ENCODE measurements at places on chromosomes 7 and 10.
A peak's percentile ranks its signal among the peaks of the same experiment; 100 is the strongest.

DNA sequence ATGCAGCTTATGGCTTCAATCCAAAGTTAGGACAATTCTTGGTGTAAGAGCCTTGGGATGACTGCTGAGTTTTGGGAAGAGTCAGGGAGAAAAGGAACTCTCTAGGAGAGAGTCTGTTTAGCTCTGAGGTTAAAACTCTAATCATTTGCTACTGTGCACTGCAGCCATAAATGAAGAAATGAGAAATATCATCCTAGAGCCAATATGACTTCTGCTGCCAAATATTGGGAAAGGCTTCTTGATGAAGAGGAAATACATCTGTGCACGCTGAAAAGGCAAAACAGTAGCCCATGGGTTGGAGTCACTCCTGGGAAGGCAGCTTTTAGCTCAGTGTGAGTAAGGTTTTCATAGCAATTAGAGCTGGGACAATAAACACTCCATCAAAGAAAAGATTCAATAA, 308.8 kb downstream of the SFMBT2 start:
- DNase-seq, result no peak

- no peak for DNase-seq
Observed at GRCh38 chr7:154869436-154869835, 133.5 kb downstream of the PAXIP1 start.

GRCh38 chr7:98779800-98780587, 89.8 kb downstream of the TMEM130 start:
- no peak for DNase-seq

GRCh38 chr10:63553031-63553430, 31.8 kb downstream of the REEP3 start:
- no peak for DNase-seq

DNA sequence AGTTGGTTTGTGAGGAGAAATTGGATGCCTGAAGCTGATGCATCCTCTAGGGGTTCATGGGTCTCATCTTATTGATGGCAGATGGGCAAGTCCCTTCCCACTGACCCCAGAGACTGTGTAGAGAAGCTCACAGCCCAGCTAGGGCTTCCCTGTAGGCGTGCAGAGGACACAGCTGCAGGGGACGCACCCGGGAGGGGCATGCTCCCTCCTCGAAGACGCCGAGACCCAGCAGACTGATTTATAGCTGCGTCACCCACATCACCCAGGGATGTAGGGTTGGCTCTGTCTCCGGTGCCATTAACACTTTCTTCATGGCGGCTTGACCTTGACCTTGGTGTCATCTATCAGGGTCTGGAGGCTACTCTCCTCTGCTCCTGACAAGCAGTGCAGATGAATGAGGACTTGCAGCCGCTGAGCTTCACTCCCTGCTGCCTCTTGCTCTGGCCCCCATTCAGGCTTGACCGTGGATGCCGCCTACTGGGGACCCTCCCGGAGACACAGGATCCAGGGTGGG, 549.7 kb downstream of the TCERG1L start:
- DNase-seq, result no peak

GRCh38 chr10:112904000-112904399, 46.0 kb upstream of the TCF7L2 start:
- no peak for DNase-seq

DNA sequence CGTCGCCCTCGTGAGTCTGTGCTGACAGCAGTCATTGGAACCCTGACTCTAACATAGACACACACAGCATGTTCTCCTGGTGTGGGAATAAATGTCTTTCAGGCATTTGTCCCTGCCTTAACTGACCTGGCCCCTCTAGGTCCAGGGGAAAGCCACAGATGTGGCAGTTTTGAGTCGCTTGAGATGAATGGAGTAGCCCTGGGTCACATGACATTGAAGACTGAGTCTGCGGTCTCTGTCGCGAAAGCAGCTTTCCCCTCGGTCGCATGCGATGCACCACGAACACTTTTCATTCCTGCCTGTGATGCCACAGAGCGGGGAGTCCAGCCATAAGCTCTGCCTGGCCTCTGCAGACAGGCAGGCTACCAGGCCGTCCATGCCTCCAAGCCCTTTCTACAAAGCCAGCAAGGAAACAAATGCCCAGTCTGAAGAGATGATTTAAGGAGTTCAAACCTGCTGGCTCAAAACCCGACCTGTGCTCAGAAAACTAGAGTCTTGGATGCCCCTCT, 172.3 kb downstream of the WDR37 start:
- DNase-seq, result no peak

DNA sequence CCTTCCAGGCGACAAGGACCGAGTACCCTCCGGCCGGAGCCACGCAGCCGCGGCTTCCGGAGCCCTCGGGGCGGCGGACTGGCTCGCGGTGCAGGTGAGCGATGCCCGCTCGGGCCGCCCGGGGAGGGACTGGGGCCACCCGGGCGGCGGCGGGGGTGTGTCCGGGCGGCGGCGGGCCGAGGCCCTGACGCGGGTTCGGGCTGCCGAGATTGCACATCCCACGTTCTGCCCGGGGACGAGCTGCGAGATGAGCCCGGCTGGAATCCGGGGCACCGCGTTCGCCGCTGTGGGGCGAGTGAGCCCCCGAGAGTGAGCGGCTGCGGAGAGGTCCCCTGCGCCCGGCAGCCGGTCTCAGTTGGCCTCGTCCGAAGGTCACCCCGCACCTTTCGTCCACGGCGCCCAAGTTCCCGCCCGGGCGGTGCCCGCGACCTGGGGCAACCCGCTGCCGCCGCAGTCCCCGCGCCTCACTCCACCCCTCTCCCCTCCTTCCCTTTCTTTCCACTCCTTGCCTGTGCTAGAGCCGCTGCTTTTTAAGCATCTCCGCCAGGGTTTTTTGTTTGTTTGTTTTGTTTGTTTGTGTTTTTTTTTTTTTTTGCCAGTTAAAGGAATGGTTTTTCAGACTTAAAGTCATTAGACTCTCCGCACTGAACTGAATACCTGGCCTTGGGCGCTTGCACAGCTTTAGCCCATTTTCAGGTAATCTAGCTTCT, 515 bp downstream of the RALA start:
- DNase-seq, result no peak

DNA sequence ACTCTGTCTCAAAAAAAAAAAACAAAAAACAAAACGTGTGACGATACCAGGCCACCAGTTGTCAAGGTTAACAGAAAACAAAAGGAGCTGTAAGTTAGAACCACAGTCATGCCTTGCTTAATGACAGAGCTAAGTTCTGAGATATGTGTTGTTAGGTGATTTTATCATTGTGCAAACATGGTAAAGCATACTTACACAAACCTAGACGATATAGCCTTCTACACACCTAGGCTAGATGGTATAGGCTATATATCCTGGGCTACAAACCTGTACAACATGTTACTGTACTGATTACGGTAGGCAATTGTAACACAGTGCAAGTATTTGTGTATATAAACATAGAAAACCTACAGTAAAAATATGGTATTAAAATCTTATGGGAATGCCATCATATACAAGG, 564.2 kb downstream of the HTR7 start:
- no peak for DNase-seq

DNA sequence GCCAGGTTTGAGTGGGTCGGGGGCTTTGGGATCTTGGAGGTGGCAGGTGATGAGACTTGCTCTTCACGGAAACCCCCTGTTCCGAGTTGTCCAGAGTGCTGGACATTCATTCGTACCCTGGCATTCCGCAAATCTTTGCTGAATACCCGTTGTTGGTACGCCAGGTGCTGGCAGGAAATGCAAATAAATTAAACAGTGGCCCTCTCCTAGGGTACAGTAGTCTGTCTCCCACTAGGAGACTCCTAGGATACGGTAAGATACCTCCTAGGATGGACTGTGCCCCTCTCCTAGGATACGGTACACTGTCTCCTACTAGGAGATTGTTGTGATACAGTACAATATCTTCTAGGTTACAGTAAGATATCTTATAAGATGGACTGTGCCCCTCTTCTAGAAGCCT, 544 bp downstream of the SEC23IP start:
- no peak for DNase-seq

- DNase-seq, result no peak
Observed at GRCh38 chr7:83608716-83609115, 40.2 kb downstream of the SEMA3E start.

GRCh38 chr10:61791216-61791615, 110.3 kb upstream of the ARID5B start:
- no peak for DNase-seq

GRCh38 chr10:131788386-131788785, 112.4 kb upstream of the PPP2R2D start:
- no peak for DNase-seq

DNA sequence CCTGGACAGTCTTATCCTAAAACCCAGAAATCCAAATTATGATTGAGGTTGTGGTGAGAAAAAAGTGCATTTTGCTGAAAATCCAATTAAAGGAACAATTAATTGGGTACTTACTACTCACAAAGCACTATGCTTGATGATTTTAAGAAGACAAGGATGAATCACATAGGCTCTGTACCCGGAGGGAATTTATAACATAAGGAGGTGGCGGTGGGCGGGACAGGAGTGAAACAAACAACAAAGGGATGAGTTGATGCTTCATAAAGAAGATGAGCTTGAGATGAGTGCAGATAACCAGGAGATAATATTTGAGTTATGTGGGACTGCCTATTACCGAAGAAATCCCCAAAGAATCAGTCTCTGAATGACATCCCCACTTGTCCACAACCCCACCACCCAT, 171.1 kb upstream of the FZD8 start:
- DNase-seq, result no peak

DNA sequence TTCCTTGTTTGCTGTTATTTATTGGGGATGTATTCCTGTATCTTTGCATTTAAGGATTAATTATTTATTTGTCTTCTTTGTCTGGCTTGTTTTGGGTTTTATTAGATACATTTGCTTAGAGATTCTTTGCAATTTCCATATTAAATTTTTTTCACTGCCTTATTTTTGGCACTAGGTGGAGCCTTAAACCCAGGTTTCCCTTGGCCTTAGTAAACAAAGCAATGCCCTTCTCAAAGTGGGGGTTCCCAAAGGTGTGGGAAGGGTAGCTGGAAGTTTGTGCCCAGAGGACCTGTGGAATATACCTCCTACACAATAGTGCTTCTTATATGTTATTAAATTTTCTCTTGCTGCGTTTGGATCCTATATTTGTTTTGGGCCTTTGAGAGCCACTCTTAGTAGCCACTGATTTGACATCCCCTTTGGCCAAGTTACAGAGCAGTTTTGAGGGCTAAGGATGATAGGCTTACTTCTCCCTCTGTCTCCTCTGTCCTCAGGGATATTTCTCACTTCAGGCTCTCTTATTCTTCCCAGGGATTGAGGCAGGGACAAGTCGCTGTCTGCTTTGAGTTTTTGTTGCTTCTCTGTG, 162.3 kb downstream of the ITGB1 start:
- no peak for DNase-seq

GRCh38 chr7:13904689-13905088, 84.8 kb downstream of the ETV1 start:
- no peak for DNase-seq

GRCh38 chr7:28738412-28738811, 219.7 kb downstream of the TRIL start:
- no peak for DNase-seq

GRCh38 chr7:120539321-120539720, 266.3 kb downstream of the KCND2 start:
- DNase-seq, result no peak

- DNase-seq, result no peak
Observed at GRCh38 chr7:30185496-30185895, 50.7 kb downstream of the MTURN start.

GRCh38 chr7:151807846-151808245, 69.1 kb downstream of the PRKAG2 start:
- no peak for DNase-seq

DNA sequence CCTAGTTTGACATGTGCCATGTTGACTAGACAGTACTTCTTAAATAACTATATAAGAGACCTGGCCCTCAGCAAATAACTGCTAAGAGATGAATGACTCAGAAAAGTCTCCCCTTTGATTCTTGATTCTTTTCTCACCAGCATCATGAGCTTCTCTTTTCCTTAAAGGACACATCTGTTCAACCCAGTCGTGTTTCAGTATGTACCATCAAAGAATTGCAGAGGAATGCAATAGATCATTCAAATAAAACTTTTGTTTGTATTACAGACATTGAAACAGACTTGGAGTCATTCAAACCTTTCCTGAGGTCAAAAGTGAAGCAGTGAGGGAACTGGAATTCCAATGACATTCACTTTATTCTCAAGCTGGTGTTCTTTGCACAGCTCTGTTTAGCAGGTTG, 598.3 kb upstream of the GHITM start:
- no peak for DNase-seq

DNA sequence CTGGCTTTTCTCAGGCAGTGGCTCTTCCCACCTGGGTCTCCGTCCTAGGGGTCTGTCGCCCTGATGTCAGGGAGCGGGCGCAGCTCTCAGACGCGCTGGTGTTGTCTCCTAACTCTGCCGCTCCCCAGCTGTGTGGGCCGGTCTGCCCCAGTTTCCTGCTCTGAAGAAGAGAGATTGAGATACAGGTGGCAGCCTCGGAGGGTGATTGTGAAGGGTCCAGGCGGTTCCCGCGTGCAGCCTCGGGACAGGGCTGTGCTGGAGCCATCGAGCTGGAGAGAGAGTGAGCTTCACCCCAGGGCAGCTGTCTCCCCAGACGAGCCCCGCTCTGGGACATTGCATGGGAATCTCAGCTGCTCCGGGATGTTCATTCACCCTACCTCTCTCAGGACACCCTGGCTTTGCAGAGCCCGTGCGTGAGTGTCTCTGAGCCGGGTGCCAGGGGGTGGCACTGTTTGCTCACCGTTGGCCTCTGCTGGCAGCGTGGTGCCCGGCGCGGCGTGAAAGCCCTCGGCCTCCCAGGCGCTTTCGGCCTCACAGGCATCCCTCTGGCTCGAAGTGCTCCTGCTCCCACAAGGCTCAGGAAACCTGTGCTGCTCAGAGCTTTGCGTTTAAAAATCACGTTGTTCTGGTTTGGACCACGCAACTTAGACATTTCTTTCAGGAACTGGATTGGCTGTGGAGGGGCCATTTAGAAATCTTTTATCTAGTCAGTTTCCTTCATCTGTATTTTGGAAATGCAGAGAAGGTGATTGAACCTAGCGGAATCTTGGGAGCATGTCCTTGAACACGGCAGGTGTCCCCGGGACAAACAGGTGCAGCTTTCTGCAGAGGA, 33.8 kb upstream of the ZFAND2A start:
- peak; percentile 41 for DNase-seq

GRCh38 chr10:119270762-119271366, 63.5 kb downstream of the GRK5 start:
- DNase-seq, result peak; percentile 42

DNA sequence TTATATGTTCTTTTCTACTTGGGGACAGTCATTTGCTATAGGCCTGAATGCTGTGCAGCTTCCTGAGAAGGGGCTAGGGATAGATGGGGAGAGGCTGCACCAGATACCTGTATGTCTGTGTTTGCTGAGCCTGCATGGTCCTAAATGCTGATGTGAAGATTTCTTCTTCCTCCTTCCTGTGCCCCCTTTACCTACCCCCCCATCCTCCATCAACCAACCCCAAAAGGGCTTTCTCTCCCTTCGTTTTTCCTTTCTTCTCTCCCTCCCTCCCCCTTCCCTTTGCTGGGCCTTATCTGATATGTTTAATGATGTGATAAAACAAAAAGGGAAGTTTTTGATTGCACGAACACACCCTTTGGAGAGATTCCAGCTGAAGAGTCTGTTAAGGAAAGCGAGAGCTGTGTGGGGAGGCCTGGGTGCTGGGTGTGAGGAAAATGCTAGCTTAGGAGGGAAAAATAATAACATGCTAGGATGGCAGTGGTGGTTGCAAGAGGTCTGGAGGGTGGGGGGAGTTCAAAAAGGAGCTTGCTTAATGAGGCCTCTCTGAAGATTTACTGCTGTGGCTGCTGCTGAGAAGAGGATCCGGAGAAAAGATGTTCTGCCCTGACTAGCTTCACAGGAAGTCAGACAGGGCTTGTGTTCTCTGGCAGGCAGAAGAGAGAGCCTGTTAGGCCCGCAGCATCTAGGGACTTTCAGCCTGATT, 101.8 kb downstream of the SAMD9 start:
- no peak for DNase-seq

GRCh38 chr10:132187430-132188138, 836 bp downstream of the DPYSL4 start:
- DNase-seq, result no peak

Data from activated CD8-positive, alpha-beta memory T cell treated with anti-CD3 and anti-CD28 coated beads, Interleukin-2, amount 50 U/mL, for 4 hours (primary cell).